Neural crest cell (in vitro differentiated cells): ENCODE measurements at places on chromosomes 11 and 22.

DNA sequence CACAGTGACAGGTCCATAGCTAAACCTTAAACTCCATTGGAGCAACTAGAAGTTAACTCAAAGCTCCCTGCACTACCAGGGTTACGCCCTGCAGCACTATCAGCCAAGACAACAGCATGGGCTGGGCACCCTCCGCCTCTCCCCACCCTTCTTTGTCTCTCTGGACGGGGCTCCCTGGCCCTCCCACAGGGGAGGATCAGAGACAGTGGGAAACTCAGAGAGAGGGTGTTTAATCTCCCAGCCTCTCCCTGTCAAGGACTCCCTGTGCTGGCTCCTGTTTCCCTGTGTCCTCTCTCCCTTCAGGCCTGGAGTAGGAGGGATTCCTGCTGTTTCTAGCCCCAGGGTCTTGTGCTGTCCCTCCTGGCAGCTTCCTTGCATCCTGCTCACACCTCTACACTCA lies 56.9 kb upstream of the CSNK2A3 start:
- DNase-seq, result no peak

DNA sequence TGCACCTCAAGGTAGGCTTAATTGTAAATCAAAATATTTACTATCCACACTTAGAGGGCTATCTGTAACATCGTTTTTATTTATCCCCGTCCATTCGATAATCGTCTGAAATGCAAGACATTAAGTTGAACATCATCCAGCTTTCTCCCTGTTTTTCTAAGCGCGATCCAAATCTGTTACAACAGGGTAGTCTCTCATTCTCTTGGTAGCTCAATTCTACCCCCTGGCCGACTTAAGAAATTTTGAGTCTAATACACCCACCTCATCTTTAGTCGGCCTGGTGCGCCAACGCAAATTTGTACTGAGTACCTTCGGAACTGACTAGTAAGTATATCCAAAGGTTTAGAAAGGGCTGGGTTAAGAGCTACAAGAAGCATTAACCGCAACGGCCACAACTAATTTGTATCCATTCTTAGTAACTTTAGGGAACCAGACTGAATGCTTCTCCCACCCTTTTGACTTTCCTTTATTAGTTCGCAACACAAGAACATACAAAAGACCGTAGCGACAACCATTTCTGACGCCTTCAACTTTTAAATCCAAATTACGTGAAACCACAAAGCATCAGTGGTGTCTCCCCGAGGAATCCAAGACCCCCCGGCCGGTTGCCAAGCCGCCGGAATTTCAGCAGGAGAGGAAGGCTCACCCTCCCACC lies 1.0 kb upstream of the ZNF143 start:
- DNase-seq, result peak; percentile 7

DNA sequence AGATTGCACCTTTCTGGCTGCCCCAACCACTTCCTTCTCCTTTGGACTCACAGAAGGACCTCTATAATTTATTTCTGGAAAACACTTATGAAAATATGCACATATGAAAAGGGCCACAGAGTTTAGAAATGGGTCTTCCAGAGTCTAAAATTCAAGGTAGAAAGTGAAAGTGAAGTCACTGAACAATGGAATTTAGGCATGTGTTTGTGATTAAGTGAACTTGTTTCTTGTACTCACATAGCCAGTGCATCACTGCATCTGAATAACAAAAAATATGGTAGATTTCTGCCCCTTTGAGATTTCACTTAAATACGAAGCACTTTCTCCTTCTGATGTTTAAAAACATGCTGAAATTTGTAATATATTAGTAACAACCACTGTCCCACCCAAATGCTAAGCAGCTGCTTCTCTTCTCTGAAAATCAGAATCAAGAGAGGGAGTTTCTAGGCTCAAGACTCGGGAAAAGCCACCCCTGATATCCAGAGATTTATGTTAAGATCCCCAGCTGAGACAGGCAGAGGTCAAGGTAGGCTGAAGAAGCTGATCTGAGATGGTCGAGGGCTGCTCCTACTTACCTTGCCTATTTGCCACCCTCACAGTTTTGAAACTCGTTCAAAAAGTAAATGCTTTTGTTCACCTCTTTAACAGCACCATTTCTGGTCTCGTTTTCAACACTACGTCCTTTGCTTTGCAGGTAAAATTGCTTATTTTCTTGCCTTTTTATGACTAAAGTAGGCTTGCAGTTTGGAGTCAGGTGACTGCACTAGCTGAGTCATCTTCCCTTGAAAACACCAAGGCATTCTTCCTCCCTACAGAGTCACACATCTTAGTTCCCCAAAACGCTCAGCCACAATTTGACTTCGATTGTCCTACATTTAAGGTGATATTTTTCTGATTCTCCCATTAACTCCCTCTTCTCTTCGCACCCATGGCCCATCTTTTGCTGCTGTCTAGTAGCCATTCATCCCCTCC lies at the start of gene XKR3:
TSS of gene XKR3 (minus strand) at position 696 of the 972 bp plus-strand sequence. CDS start 17,338 bp downstream, outside the sequence.
- DNase-seq, result no peak

GRCh38 chr11:64629796-64630562 lies 39.0 kb downstream of the SLC22A12 start:
- DNase-seq, result no peak

DNA sequence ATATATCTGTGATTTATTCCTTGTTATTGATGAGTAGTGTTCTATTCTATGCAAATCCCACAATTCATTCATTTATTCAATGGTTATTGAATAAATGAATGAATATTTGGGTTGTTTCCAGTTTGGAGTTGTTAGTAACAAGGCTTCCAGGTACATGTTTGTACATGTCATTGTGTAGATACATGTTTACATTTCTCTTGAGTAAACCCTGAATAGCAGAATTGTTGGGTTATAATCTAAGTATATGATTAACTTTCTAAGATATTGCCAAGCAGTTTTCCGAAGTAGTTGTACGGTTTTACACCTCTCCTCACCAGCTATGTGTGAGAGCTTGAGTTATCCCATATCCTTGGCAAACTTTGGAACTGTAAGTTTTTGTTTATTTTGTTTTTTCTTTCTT lies 18.5 kb upstream of the OR8G1 start:
- DNase-seq, result no peak

DNA sequence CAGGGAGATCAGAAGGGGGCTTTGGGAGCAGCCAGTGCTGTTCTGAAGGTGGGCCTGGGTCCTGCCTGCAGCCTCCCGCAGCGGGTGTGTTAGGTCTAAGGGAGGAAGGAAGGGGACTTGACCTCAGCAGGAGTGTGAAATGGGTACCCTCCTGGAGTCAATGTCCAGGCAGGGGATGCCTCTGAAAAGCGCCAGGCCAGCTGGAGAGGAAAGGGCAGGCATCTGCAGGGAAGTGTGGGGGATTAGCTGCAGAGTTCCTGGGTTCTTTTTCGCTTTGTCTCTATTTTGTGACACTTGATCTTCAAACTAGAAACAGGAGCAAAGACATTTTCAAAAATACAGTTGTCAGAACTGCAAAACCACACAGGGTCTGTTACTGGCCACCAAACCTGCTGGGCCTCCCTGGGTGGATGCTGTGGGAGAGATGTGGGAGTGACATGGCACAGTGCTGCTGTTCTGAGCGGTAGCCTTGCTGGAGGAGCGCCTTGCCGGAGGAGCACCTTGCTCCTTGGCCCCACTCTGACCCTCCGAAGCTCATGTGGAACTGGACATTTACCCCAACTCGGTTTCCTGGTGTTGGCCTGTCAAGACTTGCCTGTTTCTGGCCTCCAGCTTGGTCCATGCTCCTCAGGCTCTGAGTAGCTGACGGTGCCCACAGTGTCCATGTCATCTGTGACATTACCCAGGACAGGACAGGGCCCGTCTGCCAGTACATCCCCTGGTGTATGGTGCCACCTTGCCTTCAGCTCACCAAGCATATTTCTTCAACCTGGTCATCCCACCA lies 25.9 kb downstream of the MED15 start:
- DNase-seq, result no peak

DNA sequence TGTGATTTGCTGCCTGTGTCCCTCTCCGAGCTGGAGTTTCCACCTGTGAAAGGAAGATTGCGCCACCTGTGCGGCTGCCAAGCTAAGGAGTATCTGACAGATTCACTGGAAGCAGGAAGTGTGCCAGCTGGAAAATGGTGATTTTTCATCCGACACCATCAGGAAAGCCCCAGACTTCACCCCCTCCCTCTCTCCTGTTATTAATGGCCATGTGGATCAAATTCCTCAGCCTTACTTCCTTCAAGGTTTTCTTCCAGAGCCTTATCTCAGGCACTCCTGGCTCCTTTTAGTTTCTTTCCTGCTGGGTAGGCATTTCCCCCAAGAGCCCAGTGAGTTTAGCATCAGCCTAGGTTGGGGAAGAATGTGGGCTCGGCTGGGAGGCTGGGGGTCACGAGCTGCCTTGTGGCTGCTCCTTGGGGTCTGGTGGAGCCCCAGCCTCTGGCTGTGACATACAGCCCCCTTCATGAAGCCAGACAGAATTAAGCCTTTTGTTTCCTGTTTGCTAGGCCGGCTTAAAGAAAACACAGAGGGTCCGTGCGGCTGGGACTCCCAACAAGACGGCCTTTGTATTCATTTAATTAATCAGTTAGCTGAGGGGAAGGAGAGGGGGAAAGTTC lies 37.1 kb downstream of the PKNOX2 start:
- no peak for DNase-seq

GRCh38 chr11:108923413-108923812 lies 258.5 kb downstream of the DDX10 start:
- no peak for DNase-seq

DNA sequence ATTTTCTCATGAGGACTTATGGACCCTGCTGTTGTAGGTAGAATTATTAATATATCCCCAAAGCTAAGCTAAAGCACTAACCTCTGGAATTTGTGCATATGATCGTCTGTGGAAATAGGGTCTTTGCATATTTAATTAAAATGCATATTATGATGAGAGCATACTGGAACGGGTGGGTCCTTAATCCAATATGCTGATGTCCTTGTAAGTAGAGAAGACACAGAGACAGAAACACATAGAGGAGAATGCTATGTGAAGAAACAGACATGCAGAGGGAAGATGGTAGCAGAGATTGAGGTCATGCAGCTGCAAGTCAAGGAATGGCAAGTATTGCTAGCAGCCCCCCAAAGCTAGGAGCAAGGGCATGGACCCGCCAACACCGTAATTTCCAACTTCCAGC lies 439.2 kb downstream of the LRRC4C start:
- no peak for DNase-seq

DNA sequence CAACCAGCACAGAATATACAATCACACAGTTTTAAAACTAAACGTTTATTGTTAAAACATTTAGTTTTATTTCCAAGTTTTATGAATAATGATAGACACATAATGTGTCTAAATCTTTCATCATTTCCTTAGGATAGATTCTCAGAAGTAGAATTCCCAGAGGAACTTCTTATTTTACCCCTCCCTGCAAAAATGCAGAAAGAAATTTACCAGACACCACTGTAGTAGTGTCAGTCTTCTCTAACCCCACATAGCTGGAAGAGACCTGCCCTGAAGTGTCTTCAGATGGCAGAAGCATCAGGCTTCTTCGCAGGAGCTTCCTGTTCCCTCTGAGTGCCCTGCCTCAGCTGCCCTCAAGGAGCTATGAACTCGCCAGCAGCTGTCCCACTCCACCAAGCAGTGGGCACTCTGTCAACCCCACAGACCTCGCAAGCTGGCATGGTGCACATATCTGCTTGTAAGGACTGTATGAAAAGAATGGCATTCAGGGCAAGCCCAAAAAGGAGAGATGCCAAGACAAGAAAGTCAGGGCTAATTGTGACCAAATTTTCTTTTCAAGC lies 28.5 kb upstream of the PAK1 start:
- DNase-seq, result no peak

DNA sequence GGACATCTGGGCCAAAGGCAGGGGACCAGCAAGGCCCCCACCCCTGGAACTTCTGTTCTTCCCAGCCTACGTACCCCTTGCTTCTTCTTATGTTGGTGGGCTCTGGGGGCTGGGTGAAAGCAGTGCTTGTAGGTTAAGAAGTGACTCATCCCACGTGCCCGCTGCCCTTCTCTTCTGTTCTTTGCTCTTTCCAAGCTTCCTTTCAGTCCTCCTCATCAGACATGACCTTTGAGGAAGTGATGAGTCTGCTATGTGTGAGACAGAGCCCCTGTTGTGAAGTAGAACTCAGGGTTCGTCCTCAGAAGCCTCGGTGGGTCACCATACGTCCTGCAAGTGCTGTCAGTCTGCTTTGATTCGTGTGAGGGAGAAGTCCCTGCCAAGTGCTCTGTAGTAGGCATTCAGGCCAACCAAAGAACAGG lies 12.7 kb downstream of the MED15 start:
- no peak for DNase-seq

DNA sequence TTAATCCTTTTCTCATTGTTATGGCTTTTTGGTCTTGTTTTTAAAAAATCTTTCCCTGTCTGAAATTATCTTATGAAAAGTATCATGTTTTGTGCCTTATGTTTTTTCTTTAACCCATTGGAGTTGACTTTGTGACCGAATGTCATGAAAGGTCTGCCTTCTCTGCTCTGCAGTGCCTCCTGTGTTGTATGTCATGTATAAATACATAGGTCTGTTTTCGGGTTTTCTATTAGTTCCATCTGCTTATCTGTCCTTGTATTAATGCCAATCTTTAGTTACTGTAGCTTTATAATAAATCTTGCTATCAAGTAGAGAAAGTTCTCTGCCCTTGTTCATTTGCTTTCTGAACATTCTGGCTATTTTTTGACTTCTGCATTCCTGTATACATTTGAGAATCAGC lies 73.0 kb downstream of the ZBTB44 start:
- DNase-seq, result no peak

GRCh38 chr11:129967996-129968395 lies 34.6 kb downstream of the PRDM10 start:
- DNase-seq, result no peak

DNA sequence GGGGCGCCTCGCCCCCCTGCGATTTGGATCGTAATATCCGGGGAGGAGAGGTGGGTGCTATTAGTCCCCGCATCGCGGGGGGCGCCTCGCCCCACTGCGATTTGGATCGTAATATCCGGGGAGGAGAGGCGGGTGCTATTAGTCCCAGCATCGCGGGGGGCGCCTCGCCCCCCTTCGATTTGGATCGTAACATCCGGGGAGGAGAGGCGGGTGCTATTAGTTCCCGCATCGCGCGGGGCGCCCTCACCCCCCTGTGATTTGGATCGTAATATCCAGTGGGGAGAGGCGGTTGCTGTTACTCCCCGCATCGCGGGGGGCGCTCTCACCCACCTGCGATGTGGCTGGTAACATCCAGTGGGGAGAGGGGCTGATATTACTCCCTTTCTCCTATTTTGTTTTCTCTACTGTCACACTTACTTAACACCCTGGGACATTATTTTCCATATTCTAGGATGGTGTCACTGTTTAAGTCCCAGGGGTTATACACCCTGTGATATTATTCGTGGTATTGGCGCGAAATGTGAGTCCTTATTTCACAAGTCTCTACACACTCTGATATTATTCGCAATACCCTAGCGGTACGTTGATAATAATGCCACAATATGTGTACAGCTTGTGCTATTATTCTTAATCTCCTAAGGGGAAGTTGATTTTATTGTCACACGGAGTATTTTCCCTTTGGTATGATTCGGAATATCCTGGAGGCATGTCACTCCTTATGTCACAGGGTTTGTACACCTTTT lies 57.8 kb upstream of the ALDH3B2 start:
- DNase-seq, result no peak

GRCh38 chr11:105937738-105938137 lies 84.3 kb downstream of the MSANTD4 start:
- DNase-seq, result no peak
